Thyroid gland (tissue), 4 donors: ENCODE measurements at places on chromosomes 7 and 10.

DNA sequence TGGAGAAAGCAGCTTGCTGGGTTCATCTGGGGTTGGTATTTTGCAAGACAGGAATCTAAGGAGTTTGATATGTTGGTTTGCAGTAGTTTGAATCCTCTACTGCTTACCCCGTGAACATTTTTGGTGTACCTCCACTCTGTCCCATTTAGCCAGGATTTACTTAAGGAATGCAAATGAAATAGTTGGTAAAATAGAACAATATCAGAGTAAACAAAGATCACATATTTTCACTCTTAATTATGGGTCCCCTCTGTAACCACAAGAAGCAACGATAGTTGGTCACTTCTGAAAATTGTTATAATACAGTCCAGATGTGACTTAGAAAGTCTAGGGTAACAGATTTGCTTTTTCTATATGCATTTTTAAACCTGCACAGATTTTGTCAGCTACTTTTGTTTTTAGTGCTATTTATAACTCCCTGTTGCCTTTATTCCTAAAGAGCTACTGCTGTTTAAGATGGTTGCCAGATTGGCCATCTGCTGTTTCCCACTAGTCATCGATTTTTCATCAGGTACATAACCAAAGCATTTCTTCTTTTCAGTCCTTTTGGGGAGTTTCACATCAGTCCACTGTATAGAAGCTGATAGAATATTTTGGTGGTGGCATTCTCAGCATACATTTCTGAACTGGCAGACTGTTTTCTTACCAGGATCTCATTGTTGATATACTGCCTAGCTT, 37.6 kb downstream of the MAPK8 start:
- DNase-seq, result no peak

GRCh38 chr7:80146545-80147182, 12.0 kb downstream of the GNAI1 start:
- DNase-seq, result no peak

DNA sequence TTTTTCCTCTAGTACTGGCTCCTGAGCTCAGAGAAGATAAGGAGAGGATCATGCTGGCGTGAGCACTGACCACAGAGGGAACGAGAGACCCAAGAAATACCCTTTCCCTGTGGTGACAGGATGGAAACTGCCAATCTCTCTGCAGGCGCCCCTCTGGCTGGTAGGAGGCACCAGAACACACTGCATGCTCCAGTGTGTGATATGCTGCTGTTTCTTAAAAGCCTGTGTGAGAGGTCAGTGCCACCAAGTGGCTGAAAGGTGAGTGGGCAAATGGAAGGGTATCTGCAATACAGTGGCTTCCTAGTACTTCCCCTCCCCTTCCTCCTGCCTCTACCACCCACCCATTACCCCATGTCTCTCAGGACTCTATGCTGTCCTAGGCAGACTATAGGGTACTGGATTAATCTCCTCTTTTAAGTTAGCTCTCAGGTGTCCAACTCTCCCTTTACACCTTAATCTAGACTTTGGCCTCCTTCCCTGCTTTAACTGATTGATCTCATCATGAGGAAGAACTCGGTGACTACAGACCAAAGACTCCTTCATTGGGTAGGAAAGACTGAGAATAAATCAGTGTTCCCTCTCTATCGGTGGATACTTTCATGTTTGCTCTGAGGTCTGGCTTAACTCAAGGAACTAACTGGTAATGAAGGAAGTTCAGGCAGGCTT, 283.6 kb downstream of the ADRA2A start:
- peak; percentile 56 for DNase-seq

- no peak for DNase-seq
Observed at GRCh38 chr7:129144834-129145668, 544 bp downstream of the TSPAN33 start.

- DNase-seq, result peak; percentile 80
Observed at GRCh38 chr10:11017570-11018431, at the start of gene CELF2. CELF2 (plus strand) TSS chr10:11017872; CDS start chr10:11018090, 218 bp downstream.

- peak; percentile 26 for DNase-seq
Observed at GRCh38 chr7:25389489-25390106, 161.3 kb upstream of the NPVF start.

DNA sequence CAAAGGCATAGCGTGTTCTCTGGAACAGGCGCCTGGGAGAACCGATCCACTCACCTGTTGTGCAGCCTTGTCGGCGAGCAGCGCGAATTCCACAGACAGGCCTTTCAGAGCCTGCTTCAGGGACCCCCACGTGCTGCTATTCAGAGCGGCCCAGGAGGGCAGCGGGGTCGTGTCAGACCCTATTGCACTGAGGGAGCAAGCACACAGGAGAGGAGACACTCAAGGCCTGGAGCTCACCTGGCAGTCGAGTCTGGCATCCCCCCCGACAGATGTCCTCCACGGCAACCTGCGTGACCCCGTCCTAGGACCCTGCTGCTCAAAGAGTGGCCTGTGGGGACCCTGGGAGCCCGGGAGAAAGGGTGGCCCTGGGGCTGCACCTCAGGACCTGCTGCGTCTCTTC, 21.1 kb downstream of the NUDT1 start:
- DNase-seq, result no peak

DNA sequence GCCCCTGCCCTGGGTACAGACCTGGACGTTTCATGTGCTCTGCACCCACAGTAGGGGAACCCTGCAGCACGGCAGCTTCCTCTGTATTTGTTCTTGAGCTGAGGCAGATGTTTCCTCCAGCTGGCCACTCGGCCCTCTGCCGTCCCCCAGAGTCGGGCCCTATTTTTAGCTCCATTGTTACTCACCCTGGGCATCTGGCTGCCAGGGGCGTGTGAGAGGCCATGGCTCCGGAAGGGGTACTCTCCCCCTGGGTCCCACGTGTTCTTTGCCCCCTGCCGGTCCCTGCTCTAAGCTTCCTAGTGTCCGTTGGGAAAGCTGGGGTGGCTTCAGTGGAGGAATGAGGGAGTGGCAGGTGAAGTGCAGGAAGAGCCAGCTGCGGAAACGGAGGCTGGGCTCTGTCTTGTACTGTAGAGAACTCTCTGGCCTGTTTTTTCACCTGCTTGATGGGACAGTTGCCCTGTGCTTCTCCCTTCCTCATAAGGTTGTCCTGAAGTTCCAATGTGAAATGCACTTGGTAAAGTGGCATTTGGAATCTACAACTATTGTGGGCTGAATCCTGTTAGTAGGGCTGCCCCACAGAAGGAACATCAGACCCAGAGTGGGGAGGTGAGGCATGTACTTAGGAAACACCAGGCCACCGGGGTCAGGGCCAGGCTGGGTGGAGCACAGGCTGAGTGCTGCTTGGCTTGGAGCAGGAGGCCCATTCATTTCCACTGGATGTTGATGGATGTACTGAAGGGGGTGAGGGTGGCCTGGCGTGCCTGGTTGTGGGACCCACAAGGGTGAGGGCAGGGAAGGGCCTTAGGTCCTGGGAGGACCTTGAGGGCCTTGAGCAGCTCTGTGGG, 30.6 kb downstream of the PALD1 start:
- peak; percentile 33 for DNase-seq

DNA sequence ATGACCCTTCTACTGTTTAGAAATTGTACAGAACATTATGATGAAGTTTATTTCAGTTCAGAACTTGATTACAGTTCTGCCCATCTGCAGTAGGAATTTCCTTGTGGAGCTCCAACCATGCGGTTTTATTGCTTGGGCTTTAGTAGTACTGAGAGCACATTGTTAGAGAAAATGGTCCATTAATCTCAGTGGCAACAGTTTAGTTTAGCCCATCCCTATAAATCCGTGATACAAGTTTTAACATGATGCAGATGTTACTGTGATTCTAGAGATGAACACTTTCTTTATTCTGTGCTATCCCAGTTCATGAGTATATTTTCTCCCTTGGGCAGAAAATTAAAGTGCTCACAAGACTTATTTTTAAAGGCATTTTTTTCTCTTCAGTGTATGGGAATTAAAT, 84.8 kb upstream of the FZD8 start:
- no peak for DNase-seq

DNA sequence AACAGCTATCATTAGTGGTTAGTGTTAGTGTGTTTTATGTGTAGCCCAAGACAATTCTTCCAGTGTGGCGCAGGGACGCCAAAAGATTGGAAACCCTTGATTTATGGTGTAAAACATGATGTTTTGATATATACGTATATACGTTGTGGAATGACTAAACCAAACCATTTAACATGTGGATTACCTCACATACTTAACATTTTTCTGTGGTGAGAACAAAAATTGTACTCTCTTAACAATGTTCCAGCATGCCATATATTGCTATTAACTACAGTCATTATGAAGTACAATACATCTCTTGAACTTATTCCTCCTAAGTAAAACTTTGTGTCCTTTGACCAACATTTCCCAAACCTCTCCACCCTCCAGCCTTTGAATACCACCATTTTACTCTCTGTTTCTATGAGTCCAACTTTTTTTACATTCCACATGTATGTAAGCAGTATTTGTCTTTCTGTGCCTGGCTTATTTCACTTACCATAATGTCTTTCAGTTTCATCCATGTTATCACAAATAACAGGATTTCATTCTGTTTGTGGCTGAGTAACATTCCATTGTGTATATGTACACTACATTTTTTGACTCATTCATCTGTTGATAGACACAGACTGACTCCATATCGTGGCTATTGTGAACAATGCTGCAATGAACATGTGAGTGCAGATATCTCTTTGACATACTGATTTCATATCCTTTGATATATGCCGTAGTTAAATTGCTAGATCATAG, 42.2 kb upstream of the MAGI2 start:
- DNase-seq, result no peak

GRCh38 chr7:85681241-85681640, 494.4 kb upstream of the SEMA3D start:
- no peak for DNase-seq

- no peak for DNase-seq
Observed at GRCh38 chr7:30815388-30815854, 44.2 kb downstream of the MINDY4 start.
